ENCODE measurements at places on chromosomes 12 and 14. TPM values are rescaled to one million over a fixed set of nuclear protein-coding genes. Genes with fewer than 3 reads are reported as not detected.

- no peak for DNase-seq
These were observed 10.4 kb downstream of the CORO1C start for GRCh38 chr12:108720757-108721514.

- no peak for DNase-seq
These were observed 41.2 kb upstream of the PTCSC3 start for GRCh38 chr14:36217732-36218131.

MNAT1 gene
- total RNA-seq: 60.9 TPM

RIN3 gene
- not detected for total RNA-seq

Data from OCI-LY7 (cell line).